ENCODE measurements at places on chromosomes 3 and 15.

DNA sequence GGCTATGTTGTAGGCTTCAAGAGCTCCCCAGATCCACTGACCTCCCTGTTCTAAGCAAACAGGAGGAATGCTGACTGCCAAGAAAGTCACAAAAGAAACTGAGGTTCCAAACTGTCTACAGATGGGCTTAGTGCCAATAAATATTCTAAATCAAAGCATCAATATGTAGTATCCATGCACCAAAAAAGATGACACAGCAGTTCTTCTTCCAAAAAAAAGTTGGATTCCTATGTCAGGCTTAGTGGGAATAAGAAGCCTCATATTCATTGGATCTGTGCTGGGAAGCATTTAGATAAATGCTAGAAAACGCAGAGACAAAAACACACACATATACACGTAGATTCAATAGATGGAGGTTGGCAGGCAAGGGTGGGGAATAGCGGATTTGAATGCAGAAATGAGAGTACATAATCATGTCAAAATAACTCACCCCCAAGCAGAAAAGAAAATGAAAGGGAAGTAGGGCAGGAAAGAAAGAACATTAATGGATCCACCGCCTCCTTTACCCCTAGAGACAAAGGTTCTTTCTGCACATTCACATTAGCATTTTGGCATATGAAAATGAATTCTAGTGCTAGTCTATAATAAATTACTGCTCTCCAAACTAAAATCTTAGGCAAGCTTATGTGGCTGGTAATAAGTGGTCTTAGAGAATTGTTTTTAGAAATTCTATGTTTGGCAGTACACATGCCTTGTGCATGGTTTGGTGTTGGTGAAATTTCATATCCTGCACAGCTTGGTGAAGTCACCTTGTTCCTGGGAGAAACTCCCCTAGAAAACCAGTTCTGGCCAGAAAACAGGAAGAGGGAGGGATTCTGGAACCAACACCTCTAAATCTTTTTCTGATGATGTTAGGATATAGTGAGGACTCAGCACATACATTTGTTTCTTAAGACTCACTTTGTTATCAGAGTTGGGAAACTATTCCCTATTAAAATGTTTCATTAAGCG, 283.4 kb downstream of the LSAMP start:
- no peak for DNase-seq

DNA sequence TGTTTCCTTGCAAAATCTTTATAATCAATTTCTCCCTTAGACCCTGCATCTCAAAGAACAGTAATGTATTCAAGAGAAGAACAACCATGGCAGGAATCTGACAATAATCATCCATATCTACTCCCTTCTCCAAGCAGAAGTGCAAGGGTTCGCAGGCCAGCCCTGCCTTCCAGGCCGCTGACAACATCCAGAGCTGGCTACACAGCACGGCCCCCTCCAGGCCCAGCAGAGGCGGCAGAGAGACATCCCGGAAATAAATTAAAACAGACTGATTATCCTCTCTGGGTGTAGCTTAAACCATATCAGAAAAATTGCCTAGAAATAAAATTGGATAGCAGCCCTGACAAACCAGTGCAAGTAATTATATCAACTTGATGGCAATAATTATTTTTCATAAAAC, 223.3 kb downstream of the FAM43A start:
- no peak for DNase-seq

DNA sequence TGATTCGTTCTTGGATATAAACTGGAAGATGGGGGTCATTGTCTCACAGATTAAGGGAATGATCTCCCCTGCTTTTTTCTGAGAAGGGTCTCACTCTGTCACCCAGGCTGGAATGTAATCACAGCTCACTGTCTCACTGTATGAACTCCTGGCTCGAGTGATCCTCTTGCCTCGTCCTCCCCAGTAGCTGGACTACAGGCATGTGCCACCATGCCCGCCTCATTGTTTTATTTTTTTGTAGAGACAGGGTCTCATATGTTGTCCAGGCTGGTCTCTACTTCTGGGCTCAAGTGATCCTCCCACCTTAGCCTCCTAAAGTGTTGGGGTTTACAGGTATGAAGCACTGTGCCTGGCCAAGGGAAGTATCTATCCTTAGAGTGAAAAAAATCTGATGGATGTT, 5.4 kb downstream of the OXSR1 start:
- DNase-seq = no peak

GRCh38 chr3:168417016-168417415, 321.3 kb upstream of the GOLIM4 start:
- no peak for DNase-seq

DNA sequence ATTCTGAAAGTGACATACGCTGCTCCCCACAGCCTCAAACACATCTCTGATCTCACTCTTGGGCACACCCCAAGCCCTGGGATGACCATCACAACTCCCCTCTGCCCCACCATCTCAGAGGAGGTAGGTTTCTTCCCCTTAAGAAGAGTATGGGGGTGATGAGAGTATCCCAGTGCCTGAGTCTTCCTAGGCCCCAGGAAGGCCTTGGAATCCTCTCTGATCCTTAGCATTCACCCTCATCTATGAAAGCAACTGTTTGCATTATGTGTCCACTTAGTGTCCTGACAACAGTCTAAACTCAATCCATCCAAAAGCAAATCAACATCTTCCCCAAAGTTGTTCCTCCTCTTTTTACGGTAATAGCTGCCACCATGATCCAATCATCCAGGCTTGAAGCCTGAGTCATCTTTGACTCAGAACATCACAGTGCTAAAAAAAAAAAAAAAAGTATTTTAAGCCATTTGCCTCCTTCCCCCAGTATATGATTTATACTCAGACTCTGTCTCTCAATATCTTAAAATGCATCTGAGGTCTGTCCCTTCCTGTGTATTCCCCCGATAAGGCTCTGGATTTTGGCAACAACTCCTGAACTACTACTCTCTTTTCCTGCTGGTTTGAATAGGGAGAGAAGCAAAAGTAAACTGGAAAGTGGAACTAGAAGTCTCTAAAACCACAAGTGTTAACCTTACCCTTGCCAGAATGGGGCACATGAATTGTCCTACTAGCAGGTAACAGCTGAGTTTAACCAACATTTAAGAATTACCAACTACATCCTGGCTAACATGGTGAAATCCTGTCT, 22.5 kb downstream of the POPDC2 start:
- DNase-seq = no peak

GRCh38 chr3:57164217-57164656, 916 bp downstream of the IL17RD start:
- DNase-seq = no peak

GRCh38 chr15:97561529-97561928, 399.0 kb upstream of the ARRDC4 start:
- DNase-seq = no peak

- no peak for DNase-seq
Measured at GRCh38 chr3:7428206-7428718, 567.3 kb downstream of the GRM7 start.

- no peak for DNase-seq
Measured at GRCh38 chr3:174710612-174711011, 148.5 kb upstream of the NAALADL2 start.

DNA sequence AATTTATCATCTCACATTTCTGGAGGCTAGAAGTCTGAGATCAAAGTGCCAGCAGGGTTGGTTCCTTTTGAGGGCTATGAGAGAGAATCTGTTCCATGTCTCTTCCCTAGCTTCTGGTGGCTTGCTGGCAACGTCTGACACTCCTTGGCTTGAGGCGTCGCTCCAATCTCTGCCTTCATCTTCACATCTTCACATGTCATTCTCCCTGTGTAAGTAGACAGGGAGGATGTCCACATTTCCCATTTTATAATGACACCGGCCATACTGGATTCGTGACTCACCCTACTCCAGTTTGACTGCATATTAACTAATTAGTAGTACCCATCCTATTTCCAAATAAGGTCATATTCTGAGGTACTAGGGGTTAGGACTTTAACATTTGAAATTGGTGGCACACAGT, 17.5 kb upstream of the ARHGAP31 start:
- DNase-seq = no peak

- no peak for DNase-seq
Measured at GRCh38 chr3:153190923-153191322, 28.9 kb downstream of the RAP2B start.

GRCh38 chr3:4493941-4494894, 1.1 kb downstream of the ITPR1 start:
- DNase-seq = no peak

GRCh38 chr3:181066143-181067087, 76.9 kb upstream of the DNAJC19 start:
- DNase-seq = no peak

DNA sequence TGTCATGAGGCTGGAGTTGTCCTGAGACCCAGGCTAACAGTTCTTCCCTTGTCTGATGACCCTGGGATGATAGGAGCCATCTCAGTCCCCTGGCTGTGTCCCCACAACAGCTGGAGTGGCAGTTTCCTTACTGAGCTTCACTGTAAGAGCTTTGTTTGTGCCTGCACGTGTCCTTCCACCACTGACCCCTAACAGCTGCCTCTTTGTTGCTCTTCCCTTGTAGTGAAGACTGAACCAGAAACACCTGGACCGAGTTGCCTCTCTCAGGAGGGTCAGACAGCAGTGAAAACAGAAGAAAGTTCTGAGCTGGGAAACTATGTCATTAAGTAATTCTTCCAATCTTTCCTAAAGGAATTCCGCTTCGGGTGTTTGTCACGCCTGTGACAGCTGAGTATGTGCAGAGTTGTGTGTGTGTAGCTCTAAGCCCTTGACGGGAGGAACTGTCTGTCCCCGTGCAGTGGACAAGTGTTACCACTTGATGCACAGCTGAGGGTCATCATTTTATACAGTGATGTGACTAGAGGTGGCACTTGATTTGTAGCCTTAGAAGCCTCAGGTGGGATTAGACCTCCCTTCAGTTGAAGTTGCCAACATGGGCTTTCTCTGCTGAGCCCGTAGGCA, 25.0 kb downstream of the MAP6D1 start:
- DNase-seq = no peak

- no peak for DNase-seq
Measured at GRCh38 chr15:79820820-79821219, 76.0 kb downstream of the MTHFS start.

DNA sequence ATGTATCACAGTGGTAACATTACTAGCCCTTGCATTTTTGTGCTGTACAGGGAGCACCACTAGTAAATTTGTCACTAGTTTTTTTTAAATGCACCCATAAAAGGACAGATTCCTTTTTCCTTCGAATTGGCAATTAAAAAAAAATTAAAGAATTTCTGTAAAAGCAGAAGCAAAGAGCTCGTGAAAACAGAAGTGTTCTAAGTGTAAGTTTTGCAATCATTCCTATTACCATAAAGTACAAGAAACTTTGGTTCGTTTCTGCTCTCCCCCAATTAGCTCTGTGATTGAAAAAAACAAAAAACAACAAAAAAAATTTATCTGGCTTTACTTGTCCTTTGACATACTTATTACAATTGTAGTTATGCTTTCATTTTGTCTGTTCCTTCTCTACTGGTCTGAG, 5.3 kb downstream of the SERP1 start:
- no peak for DNase-seq

- no peak for DNase-seq
Measured at GRCh38 chr15:47388299-47388698, 329.0 kb upstream of the SEMA6D start.

GRCh38 chr3:56406826-56407515, 61.3 kb downstream of the ERC2 start:
- no peak for DNase-seq

DNA sequence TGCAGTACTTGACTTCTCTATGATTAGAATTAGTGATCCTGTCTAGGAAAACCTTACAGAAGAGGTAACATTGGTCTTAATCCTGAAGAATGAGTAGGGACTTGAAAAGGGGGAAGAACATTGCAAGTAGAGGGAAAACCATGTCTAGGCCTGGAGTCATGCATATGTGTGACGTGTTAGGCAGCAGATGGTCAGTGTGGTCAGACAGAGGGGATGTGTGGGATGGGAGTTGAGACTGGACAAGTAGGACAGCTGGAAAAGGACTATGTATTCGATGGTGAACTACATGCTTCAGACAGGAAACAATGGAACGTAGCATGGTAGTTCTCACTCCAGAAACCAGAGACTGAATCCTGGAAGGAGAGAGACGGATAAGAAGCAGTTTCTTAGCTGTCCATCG, 235.6 kb upstream of the LRTM1 start:
- no peak for DNase-seq

- no peak for DNase-seq
Measured at GRCh38 chr15:38670128-38671005, 105.8 kb upstream of the RASGRP1 start.

DNA sequence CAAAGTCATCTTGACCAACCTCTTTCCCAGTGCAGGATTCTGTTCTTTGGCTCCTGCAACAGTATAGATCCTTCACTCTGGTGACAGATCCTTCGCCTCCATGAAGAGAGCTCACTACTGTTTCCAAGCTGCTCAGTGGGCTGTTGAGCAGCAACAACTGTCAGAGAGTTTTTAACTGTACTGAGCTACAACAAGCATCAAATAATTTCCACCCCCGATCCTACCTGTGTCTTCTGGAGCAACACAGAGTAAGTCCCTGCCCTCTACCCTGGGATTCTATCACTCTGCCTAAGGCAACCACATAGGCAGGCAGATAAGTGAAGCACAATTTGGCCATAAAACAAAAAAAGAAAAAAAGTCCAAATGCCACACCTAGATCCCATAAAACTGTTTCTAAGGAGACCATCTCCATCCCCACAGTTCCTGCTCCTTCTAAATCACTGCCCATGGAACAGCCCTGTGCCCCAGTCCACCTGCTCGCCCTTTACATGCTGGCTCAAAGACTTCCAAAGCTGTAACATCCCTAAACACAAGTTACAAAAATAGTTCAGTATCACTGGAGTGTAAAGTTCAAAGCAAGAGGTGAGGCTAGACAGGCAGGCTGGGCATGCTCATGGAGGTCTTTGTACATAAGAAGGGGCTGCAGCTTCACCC, 37.8 kb upstream of the ANPEP start:
- DNase-seq = no peak

GRCh38 chr3:47533996-47534454, 20.5 kb upstream of the ELP6 start:
- no peak for DNase-seq
